ENCODE measurements at places on chromosomes 3 and 15. TPM values are rescaled to one million over a fixed set of nuclear protein-coding genes. Genes with fewer than 3 reads are reported as not detected.

The MYRIP gene
- total RNA-seq, result not detected

The GP5 gene
- not detected for total RNA-seq

The TRAT1 gene
- not detected for total RNA-seq

The SV2B gene
- total RNA-seq, result not detected

The SCAMP5 gene
- total RNA-seq, result 14.2 TPM

The DISP2 gene
- 0.58 TPM for total RNA-seq

The ARPIN gene
- 13.6 TPM for total RNA-seq

The KCNAB1 gene
- total RNA-seq, result not detected

The SLC22A14 gene
- not detected for total RNA-seq

The CLRN1 gene
- not detected for total RNA-seq

The CCR9 gene
- total RNA-seq, result not detected

The PLA1A gene
- total RNA-seq, result 0.56 TPM

The LRRIQ4 gene
- not detected for total RNA-seq

The CACNA1D gene
- 1.2 TPM for total RNA-seq

The SAMD7 gene
- total RNA-seq, result not detected

The MCF2L2 gene
- total RNA-seq, result 0.07 TPM

The LRRC3B gene
- total RNA-seq, result not detected

The CRABP1 gene
- 1.3 TPM for total RNA-seq

The ARHGAP31 gene
- total RNA-seq, result 0.85 TPM

The CFAP100 gene
- not detected for total RNA-seq

The CD86 gene
- total RNA-seq, result not detected

The RTP3 gene
- total RNA-seq, result not detected

The FBXO40 gene
- total RNA-seq, result not detected

Data from A549 treated with GW870086 at 1 μM for 4 hours (cell line).